ENCODE measurements at places on chromosomes 3 and 15. TPM values are rescaled to one million over a fixed set of nuclear protein-coding genes. Genes with fewer than 3 reads are reported as not detected.

DNAJA4 gene
- total RNA-seq: 10.5 TPM

SLC24A1 gene
- total RNA-seq: 1.7 TPM

PARP15 gene
- 0.08 TPM for total RNA-seq

RTP1 gene
- not detected for total RNA-seq

ARGFX gene
- total RNA-seq: not detected

All from esophagus squamous epithelium (tissue), 5 donors.